ENCODE measurements at places on chromosomes 3 and 15. TPM values are rescaled to one million over a fixed set of nuclear protein-coding genes. Genes with fewer than 3 reads are reported as not detected.

TOP2B gene
- total RNA-seq: 52.7 TPM

NTRK3 gene
- total RNA-seq: 0.66 TPM

DNA sequence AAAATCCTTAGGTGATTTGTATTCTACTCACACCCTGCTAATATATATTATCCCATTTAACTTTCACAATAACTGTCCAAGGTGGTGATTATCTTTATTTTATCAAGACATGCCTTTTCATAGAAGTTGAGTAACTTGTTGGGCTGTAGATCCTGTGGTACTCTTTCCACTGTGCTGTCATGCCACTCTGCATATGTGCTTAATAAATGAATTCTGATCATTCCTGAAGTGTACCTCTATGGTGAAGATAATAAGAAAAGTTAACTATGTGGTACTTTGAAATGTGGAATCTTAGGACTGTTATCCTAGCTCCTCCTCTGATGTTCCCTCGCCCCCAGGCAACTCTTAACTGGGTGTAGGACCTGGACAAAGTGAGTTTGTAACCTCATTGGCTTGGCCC is 5.2 kb downstream of the SNRK start:
- no peaks in the 10 kb centered on the region for H3K36me3 ChIP-seq
- H3K27ac ChIP-seq: no peak overlapping the region
- peaks cover 77% of the 10 kb centered on the region for H3K4me1 ChIP-seq
- DNase-seq: no peak
- no peaks in the 10 kb centered on the region for H3K27me3 ChIP-seq

SI gene
- not detected for total RNA-seq

RLBP1 gene
- not detected for total RNA-seq

GRCh38 chr3:9793161-9793781 is 389 bp downstream of the ARPC4 start:
- peaks cover 31% of the 10 kb centered on the region for H3K4me1 ChIP-seq
- H3K4me3 ChIP-seq: peak overlapping the region; percentile 66
- H3K27ac ChIP-seq: peak overlapping the region; percentile 75
- peak; percentile 23 for DNase-seq
- no peaks in the 10 kb centered on the region for H3K27me3 ChIP-seq

DNA sequence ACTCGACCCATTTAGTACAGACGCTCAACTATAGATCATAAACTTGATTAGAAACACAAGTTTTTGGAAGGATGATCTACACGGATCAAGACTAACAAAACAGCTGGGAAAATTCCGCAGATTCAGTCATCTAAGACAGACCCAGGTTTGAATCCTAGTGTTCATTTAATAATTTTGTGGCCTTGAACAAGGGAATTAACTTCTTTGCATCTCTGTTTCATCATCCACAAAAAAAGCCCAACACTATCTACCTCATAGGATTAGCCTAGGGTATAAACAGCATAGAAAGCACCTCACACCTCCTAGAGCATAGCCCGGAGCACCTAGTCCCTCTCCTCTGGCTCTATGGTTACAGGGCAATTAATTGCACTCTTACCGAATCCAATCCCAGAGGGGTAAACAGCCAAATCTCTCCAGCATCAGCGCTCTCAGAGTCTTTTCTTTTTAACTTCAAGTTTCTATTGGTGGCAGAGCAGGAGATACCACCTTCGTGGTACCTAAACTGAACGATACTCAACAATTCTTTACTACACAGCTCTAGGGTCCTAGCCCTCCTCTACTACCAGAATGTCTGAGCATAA is 3.5 kb downstream of the TBL1XR1 start:
- H3K27ac ChIP-seq: no peak overlapping the region
- peaks cover 22% of the 10 kb centered on the region for H3K4me1 ChIP-seq
- no peak for DNase-seq
- no peaks in the 10 kb centered on the region for H3K27me3 ChIP-seq
- no peaks in the 10 kb centered on the region for H3K36me3 ChIP-seq

TMEM212 gene
- total RNA-seq: not detected

DNA sequence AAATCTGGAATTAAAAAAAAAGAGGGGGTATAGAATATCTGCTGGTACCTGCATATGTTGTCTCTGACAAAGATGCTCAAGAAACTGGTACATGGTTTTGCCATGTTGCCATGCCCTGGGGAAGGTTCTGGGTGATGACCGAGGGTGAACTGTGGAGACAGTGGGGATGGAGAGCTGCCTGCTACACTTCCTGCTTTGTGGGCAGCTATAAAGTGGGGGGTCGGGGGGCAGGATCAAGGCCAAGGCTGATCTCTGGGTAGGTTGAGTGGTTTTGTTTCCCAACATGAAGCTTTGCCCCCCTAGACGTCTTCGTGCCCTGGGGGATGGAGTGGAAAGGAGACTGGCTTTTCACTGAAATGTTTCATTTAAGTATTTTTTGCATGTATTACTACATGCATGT is 74.6 kb downstream of the IQSEC1 start:
- H3K4me1 ChIP-seq: peaks cover 14% of the 10 kb centered on the region
- H3K27ac ChIP-seq: no peak overlapping the region
- no peak for DNase-seq
- H3K4me3 ChIP-seq: no peak overlapping the region
- H3K27me3 ChIP-seq: no peaks in the 10 kb centered on the region

DAZL gene
- not detected for total RNA-seq

GRCh38 chr15:43880406-43881194 is 53.8 kb downstream of the WDR76 start:
- H3K4me1 ChIP-seq: no peaks in the 10 kb centered on the region
- H3K27me3 ChIP-seq: no peaks in the 10 kb centered on the region
- H3K36me3 ChIP-seq: no peaks in the 10 kb centered on the region

NR2E3 gene
- total RNA-seq: not detected

RYR3 gene
- total RNA-seq: 0.66 TPM

PPM1L gene
- total RNA-seq: 7.6 TPM

DNA sequence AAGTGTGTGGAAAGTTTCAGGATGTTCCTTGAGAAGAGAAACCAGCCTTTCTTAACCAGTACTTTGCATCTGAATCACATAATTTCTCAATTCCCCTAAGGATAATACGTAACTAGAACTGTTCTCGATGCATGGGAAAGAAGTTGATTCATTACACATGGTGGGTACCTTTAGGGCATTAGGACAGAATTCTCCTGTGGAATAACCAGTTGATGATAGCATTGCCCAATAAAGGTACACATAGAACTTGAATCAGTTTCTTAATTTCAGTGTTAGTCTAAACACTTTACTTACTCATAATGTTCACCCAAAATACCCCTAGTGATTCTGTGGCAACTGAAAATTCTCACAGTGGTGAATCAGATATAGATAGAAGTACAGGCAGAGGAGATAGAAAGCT is 1030.9 kb downstream of the ROBO1 start:
- H3K4me1 ChIP-seq: no peaks in the 10 kb centered on the region
- no peaks in the 10 kb centered on the region for H3K27me3 ChIP-seq
- no peak for DNase-seq

GRCh38 chr3:105369500-105370371 is 3.0 kb downstream of the ALCAM start:
- peak overlapping the region; percentile 90 for H3K27ac ChIP-seq
- no peaks in the 10 kb centered on the region for H3K27me3 ChIP-seq
- H3K4me3 ChIP-seq: peak overlapping the region; percentile 65

All from body of pancreas (tissue), 4 donors.